ENCODE measurements at places on chromosomes 2 and 18.

DNA sequence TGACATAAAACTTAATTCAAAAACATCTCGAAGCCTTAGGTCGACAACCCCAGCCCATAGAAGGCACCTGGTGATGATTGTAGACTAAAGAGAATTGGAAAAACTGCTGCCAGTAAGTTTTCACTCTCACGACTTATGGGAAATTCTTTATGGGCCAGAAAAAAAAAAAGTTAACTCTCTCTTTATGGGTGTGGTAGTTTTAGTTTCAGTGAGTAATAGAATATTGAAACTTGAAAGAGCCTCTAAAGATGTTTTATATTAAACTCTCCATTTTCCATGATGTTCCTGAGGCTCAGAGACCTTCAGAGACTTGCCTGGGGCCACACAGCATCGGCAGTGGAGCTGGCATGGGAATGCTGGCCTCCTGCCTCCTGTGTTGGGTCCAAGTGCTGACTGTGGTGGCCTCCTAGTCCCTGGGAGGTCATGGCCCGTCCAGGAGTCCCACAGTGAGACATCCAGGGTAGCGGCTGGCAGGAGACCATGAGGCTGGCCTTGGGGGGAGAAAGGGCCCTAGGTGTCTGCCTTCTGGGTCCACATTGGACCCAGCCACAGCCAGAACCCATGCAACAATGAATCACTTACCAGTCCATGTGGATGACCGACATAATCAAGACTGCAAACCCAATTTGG, 158.9 kb downstream of the SEPTIN10 start:
- DNase-seq: no peak

- DNase-seq: peak; percentile 74
These were observed 90.5 kb downstream of the ICOS start for GRCh38 chr2:204027091-204027490.

- no peak for DNase-seq
These were observed 5.4 kb upstream of the SALL3 start for GRCh38 chr18:78974115-78974761.

- DNase-seq: no peak
These were observed 38.3 kb upstream of the RNU4ATAC start for GRCh38 chr2:121492409-121492808.

- no peak for DNase-seq
These were observed 88.4 kb downstream of the MYO3B start for GRCh38 chr2:170266358-170266757.

DNA sequence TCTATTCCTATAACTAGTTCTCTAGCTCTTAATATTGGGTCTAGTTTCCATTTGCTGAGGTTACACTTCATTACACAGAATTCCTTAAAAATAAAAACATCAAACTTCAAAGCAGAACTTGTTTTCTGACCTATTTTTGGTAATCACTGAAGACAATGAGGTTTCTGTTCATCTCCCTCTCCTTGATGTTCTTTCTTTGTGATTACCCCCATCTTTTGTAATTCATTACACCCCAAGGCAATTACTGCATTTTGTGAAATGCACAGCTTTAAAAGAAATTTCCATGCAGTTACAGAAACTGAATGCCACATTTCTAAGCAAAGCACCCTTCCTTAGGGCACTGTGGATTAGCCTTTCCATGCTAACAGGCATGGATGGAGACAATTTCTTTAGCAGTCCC, 363.2 kb upstream of the RND3 start:
- DNase-seq: no peak

DNA sequence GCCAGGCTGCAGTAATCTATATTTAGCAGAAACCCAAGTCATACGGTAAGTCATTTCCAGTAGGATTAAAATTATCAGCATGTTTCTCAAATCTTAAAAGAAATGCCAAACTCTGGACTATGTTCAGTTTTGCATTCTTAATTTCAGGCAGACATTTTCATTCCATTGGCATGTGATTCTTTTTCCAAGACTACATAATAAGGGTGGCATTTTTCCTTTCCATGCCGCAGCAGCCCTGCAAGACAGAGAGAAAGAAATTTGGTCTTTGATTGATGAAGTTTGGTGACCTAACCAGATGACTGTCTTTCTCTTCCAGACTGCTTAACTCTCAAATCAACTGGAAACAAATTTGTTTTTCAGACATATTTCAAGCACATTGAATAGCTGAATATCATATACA, 118.1 kb downstream of the FHOD3 start:
- DNase-seq: no peak

DNA sequence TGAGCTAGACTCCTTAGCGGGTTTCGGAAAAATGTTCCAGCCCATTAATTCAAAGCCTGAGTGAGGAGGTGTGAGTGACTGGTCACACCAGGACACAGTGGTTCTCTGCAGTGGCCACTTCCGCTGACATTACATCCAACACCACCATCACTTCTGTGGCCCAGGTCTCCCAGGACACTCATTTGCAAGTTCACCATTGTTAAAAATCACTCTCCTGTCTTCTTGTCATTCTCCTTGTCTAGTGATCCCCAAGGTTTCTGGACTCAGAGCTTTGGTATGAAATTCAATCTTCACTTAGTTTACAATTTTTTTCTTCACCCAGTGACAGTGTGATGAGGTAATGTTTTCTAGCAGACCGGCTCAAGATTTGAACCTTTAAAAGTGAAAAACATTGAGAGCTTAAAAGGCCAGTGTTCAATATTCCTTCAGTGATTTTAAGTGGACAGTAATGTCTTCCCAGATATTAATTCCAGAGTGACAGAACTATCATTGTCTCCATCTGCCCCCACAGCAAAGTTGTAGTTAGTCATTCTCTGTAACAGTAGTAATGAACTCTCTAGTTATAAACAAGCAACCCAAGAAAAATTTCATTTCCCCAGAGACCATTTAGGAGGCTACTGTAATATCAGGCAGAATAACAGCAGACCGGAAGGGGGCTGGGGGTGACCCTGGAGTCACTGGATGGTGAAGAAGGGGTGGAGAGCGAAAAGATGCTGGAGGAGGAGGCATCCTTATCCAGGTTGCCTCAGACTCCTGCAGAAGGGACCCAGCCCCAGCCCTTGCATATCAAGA, 164.9 kb downstream of the GFPT1 start:
- DNase-seq: no peak

- DNase-seq: no peak
These were observed 905 bp upstream of the NUP35 start for GRCh38 chr2:183123117-183123958.

DNA sequence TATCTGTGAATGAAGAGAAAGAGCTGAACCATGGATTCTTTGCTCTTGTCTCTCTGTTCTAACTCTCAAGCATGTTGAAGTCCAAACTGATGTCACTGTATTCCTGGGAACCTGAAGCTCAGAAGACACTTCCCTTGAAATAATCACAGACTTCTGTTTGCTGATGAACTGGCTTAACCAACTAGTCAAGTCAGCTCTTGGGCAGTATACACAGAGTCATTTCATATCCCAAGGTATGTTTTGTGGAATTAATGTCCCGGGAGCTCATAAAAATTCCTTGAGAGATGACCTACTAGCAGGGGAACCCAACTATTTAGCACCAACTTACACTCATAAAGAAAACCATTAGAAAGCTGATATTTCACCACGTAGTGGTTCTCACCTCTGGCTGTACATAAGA, 156.6 kb downstream of the NR4A2 start:
- no peak for DNase-seq

DNA sequence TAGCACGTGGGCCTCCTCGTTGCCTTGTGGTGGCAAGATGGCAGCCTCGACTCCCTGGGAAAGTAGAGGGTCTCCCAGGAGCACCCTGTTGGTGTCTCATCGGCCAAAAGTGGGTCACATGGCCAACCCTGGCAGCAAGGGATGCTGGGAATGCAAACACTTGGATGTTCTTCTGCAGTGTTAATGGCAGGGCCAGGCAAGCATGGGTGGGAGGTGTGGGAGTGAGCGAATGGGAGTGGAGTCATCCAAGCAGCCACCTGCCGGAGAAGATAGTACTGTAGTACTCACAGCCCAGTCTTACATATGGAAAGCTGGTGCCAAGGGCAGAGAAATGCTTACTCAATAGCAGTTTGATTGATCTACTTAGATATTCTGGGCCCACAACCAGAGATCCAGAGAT, 122.2 kb downstream of the INHBB start:
- no peak for DNase-seq

DNA sequence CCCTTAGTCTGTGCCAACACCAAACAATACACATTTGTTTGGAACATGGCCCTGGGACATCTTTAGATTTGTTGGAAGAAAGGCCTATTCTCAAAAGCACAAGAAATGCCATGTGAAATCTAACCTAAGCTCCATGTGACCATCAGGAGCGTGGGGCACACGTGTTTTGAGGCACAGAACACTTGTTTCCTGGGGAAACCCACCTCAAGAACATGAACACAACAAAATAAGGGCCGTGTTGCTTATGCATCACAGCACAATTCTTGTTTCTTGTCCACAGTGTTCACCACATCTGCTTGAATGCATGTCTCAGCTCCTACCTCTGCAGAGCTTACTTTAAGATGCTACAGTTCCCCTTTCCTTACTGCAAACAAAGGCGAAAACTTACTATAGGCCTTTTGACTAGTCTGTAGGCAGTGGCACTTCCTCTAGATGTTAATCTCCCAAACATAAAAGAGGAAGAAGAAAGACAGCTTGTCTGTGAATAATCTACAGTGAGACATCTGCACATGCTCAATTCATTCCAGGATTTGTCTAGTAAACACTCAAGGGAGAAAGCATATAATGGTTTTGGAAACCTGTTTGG, 165.0 kb downstream of the ANKRD44 start:
- DNase-seq: peak; percentile 72

DNA sequence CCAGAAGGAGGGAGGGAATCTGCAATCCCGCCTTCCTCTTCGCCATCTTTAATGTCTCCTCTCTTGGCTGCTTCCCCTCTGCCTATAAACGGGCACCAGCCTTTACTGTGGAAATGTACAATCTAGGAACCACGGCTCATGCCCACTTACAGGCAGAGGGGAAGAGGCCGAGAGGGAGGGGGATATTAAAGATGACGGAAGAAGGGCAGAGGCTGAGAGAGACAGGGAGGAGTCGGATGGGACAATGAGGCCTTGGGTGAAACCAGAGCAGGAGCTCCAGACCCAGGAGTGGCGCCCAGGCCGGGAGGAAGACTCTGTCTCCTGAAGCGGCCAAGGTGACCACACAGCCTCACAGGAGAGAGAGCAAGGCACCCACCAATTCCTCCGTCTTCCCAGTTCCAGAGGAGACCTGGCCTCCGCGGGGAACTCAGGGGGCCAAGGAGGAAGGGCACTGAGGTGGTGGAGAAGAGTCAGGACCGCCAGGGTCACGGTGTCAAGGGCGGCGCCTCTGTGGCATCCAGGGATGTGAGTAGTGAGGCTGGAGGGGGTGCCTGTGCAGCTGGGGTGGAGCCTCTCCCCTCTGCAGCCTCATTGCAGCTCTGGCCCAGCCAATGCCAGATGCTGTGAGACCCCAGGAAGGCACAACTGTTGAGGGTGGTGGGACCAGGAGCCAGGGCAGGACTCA, 67.8 kb downstream of the CIB4 start:
- DNase-seq: no peak

DNA sequence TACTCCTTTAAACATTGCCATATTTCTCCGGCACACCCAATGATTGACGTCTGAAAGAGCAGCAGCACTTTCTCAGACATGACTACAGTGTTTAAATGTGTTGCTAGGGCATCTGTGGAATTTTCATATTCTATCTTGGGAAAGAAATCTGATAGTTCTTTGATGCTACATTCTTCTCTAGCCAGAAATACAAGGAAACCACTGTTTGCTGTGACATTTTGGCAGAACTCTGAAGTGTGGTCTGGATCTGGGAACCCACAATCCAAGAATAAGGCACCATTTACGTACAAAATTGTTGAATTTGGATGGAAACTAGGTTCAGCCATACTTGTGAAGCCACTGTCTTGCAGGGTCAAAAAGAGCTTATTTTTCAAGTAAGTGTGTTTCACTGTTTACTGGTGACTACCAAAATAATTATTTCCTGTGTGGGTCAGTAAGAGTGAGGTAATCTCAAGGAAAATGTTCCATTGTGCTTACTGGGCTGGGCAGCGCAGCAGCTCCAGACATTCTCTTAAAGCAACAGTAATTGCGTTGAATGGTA, 21.3 kb upstream of the CD28 start:
- DNase-seq: no peak

All from CD4-positive, alpha-beta T cell treated with Interleukin-4 for 4 hours (primary cell).